ENCODE measurements at places on chromosomes 6 and 20.

DNA sequence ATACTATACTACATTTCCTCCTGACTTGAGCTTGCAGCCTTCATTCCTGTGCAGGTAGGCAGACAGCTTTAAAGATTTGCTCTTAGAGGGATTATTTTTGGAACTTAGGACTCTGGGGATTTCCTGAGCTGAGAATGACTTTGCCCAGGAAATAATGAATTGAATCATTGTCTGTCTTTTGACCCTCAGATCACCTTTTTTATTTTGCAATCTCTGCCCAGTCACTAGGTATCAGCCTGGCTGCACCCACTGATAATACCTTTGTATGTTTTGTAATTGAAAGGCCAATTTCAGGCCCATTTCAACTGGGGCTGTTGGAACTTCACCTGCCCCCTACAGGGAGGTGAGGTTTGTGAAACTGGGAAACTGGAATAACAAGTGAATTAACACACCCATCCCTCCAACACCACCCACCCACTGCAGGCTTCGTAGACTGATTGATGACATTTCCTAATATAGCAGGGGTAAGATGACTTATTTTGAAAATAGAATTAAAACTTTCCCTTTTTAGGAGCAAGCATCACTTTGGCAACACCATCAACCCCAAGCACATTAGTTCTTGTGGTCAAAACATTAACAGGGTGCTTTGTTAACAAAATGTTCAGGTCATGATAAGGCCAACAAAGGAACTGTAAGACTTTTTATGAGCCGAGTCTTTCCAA is 157.1 kb upstream of the CENPW start:
- peak; percentile 78 for DNase-seq

DNA sequence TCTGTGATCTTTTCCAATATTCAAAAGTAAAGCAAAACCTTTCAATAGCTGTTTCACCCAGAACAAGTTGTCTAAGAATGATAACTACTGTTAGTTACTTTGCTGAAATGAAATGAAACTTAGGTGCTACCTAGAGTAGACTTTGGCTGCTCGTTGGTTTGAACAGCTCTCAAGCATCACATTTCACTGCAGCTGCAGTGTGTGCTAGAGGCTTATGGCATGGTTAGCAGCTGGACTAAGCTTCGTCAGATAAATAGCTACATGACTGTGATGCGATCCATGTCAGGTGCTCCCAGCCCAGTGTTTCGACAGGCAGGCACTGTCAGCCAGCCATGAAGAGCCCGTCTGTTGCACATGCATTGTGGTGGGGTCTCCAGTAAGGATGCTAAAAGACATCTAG is 201.1 kb downstream of the TFAP2B start:
- DNase-seq = no peak

DNA sequence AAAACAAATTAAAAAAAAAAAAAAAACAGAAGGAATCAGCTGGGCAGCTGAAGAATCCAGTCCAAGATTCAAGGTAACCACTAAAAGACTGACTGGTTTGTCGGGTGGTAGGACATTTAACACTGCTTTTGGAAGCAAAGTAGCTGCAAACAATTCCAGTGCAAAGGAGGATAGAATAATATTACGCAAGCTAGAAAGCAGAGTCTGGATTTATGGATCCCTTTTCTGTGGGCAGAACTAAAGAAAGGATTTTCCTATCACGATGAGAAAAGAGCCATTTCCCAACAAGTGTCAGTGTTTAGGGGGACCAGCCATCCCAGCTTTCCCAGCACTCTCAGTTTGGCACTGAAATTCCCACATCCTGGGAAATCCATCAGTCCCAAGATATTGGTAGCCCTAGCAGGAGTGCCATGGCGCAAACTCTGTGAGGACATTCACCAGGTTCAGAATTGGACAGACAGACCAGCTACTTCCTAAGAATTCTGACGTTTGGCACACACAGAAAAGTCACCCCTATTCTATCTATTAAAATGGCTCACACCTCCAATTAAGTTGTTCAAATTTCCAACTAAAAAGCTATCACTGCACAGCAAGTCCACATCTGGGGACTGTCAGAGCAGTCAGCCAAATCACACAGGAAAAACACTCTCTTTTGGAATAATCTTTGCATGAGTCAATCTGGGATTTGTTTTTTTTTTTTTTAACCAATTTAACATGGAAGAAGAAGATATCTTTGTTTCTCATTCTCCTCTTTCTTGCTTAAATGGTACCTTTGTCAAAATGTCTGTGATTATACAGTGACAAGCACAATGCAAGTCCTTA is 356.8 kb upstream of the ARID1B start:
- DNase-seq = no peak

DNA sequence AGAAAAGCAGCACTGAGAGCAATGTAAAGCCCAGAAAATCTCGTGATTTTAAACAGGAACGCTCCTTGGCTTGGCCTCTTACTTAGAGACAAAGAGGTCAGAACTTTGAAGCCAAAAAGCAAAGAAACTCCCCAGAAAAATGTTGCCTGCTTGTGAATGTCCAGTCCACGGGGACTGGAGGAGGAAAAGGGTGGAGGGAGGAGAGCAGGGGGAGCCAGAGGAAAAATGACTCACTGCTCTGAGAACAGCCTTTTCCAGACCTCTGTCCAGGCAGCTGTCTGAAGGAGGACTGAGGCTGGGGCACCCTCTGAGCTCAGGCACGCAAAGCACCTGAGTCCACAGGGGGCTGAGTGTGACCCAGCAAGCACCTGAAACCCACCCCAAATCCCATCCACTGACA is 64.7 kb downstream of the TRAM2 start:
- DNase-seq = no peak

GRCh38 chr6:33840048-33840926 is 36.5 kb upstream of the MLN start:
- DNase-seq = peak; percentile 93

GRCh38 chr6:29627755-29628418 is 5.1 kb downstream of the GABBR1 start:
- no peak for DNase-seq

- no peak for DNase-seq
Measured at GRCh38 chr6:18264923-18265377, 620 bp upstream of the DEK start.

DNA sequence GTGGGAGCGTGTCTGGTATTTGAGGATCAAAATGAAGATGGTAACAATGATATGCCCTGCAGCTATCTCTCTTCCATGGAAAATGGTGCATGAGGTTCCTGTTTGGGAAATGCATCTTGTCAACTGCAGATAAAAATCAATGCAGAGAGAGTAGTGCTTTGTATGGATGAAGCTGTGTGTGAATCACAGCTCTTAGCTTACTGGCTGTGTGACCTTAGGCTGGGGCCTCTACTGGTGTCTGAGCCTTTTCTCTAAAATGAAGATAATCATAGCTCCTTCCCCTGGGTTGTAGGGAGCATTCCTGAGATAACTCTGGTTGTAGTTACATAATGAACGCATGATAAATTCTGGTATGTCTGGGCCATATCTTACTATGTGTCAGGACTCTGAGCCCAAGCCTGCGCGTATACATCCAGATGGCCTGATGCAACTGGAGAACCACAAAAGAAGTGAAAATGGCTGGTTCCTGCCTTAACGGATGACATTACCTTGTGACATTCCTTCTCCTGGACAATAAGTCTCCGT is 19.6 kb downstream of the ANGPT4 start:
- DNase-seq = no peak

DNA sequence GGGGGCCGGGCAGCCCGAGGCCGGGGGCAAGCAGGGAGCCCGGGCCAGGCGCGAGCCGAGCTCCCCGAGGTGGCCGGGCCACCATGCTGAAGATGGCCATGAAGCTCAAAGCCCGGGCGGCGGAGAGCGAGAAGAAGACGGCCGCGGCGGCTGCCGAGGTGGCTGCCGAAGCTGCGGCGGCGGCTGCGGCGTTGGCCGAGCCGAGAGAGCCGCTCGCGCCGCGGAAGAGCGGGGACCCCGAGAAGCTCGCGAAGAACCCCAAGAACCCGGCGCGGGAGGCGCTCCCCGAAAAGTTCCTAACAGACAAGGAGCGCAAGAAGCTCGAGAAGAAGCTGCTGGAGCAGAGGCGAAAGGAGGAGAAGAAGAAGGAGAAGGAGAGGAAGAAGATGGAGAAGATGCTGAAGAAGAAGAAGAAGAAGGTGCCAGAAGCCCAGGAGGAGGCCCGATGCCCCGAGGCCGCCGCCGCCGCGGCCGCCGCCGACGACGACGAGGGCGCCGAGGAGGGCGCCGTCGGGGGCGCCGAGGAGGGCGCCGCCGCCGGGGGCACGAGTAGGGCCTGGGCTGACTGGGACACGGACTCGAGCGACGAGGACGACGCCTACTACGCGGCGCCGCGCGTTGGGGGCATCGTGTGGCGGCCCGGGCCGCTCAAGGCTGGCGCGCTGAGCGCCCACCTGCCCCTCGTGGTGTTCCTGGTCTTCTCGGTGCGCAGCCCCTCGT is 37.4 kb downstream of the GNAS start:
- no peak for DNase-seq

GRCh38 chr6:169963581-169964297 is 212.3 kb downstream of the ERMARD start:
- DNase-seq = no peak

- DNase-seq = no peak
Measured at GRCh38 chr6:159260208-159260607, 91.0 kb downstream of the FNDC1 start.

GRCh38 chr20:11748436-11748835 is 169.3 kb upstream of the BTBD3 start:
- no peak for DNase-seq

DNA sequence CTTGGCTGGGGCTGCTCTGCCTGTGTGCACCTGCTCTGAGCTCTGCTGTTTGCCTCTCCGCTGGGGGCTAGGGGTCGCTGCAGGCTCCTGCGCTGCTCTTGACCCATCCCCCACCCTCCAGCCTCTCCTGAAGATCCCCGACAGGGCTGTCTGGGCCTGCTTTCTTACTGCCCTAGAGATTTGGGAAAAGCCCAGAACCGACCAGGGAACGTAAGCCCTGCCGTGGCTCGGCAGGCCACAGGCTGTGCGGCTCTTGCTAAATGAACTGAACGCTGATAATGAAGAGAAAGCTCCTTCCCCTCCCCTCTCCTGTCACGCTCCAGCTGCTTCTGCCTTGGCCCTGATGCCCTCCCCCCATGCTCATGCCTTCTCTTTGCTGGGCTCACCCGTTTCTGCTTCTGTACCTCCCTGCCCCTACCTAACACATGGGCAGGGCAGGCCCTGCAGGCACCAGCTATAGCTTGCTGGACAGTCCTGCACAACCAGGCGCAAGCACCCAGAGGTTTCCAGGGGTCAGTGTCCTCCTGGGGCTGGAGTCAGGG is 32.0 kb upstream of the PCMTD2 start:
- DNase-seq = no peak

Measured in epithelial cell of prostate (primary cell).